ENCODE measurements at places on chromosomes 7 and 10.

DNA sequence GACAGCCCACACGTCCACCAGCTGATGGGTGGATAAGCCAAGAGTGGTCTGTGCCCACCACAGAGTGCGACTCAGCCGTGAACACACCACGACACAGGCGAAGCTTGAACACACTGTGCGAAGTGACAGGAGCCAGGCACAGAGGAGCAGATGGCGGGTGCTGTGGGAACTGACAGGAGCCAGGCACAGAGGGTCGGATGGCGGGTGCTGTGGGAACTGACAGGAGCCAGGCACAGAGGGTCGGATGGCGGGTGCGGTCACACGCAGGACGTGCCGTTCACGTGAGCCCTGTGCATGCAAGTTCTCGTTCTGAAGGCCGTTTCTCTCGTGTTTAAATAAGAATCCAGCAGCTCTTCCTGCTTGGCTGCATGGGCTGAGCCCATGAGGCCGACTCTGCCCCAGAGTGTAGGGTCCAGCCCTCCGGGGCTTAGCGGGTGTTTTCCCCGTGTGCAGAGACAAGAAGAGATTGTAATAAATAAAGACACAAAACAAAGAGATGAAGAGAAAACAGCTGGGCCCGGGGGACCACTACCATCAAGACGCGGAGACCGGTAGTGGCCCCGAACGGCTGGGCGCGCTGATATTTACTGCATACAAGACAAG, 5.9 kb upstream of the ADAP1 start:
- no peak for DNase-seq

DNA sequence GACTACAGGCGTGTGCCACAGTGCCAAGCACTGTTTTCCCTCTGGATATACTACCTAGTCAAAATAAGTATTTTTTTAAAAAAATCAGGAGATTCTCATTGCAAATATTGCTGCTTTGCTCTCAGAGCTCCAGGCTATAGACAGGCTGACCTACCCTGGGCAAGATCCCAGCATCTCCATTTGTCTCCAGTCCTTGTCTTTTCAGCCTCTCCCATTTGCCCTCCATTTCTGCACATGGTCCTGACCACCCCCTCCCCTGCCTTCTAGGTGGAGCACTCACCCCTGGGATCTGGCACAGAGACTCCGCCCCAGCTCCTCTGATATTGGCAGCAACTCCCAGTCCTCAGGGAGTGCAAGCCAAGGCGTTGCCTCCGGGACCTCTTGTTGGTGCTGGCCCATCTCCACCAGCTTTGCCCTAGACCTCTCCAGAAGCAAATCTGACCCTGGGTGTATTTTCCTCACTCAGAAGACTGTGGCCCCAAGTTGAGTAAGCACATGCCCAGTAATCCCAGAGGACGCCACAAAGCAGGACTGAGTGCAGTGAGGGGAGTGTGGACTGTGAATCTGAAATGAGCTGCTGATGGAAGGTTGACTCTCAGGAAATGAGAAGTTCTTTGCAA, 120.6 kb downstream of the MTPAP start:
- no peak for DNase-seq

DNA sequence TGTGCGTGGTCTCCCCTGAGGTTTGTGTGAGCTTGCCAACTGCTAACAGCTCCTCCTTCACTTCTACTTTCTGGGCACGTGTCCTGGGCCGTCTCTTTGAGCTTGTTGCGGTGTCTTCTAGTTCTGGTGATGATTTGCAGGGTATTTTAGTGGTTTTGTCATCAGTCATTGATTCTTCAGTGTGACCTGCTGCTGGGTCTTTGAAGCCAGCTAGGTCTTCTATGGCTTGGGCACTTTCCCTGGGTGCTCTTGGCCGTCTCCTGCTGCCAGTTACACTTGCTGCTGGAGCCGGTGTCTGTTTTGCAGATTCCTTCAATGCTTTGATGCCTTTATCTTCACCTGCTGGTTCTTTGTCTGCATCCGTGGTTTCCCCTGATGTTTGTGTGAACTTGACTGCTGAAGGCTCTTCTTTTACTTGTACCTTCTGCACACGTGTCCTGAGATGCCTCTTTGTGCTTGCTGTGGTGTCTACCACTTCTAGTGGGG, 23.0 kb downstream of the MKI67 start:
- DNase-seq: no peak

DNA sequence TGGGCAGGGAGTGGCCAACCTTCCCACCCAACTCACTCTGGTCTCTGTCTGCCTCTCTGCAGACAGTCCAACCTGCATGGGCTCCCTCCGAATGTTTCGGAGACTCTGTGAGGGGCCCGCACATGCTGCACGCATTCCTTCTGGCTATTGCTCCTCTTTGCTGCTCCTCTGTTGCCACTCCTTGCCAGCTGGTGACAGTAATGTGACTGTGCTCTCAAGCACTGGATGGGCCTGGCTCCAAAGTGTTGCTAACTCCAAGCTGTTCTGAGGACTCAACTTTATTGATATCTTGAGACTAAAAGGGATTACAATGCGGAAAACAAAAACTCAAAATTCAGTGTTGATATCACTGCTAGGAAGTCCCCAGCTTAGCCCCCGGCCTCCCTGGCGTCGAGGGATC, 105.4 kb upstream of the KIF5B start:
- DNase-seq: no peak

GRCh38 chr10:121608469-121609190, 10.4 kb upstream of the FGFR2 start:
- no peak for DNase-seq

GRCh38 chr7:37982423-37982822, 62.0 kb downstream of the EPDR1 start:
- no peak for DNase-seq

DNA sequence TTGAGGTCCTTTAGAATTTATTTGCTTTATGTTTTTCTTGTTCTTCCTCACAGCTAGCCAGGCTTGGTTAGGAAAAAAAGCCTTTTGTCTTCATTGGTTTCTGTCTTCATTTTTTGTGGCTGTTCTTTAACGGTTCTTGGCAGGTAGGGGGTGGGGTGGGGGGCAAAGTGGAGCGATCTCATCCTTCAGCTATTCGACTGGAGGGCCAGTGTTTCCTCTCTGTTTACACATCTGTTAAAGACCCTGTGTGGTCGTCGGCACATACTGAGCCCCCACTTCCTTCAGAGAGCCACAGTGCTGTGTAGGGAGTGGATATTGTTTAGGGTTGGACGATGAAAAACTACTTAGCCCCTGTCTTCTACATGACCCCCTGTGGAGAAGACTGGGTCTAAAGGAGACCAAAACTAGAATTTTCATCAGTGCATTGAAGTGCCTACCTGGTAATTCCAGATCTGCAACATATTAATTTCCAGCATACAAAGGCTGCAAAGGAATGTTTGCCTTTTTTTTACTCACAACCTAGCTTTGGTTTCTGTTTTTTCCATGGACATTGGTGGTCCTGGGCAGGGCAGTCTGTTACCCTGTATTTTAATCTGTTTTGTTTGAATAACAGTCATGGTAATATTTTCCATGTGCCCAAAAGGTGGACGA, 29.0 kb downstream of the PRPF18 start:
- peak; percentile 18 for DNase-seq

GRCh38 chr7:43135129-43135528, 22.7 kb downstream of the HECW1 start:
- DNase-seq: no peak

- no peak for DNase-seq
Observed at GRCh38 chr10:31607481-31607880, 288.5 kb downstream of the ZEB1 start.

- no peak for DNase-seq
Observed at GRCh38 chr7:29588900-29589696, 25.5 kb downstream of the PRR15 start.

- DNase-seq: no peak
Observed at GRCh38 chr10:48466611-48467240, 138.1 kb downstream of the ARHGAP22 start.

All from fibroblast of skin of left biceps (primary cell).